Activated naive CD8-positive, alpha-beta T cell treated with anti-CD3 and anti-CD28 coated beads for 36 hours (primary cell): ENCODE measurements at places on chromosomes 1 and 21.

- no peak for DNase-seq
These were observed 98.0 kb downstream of the TGFBR3 start for GRCh38 chr1:91787919-91788318.

GRCh38 chr1:37474697-37475379 is 458 bp downstream of the ZC3H12A start:
- DNase-seq, result peak; percentile 47

DNA sequence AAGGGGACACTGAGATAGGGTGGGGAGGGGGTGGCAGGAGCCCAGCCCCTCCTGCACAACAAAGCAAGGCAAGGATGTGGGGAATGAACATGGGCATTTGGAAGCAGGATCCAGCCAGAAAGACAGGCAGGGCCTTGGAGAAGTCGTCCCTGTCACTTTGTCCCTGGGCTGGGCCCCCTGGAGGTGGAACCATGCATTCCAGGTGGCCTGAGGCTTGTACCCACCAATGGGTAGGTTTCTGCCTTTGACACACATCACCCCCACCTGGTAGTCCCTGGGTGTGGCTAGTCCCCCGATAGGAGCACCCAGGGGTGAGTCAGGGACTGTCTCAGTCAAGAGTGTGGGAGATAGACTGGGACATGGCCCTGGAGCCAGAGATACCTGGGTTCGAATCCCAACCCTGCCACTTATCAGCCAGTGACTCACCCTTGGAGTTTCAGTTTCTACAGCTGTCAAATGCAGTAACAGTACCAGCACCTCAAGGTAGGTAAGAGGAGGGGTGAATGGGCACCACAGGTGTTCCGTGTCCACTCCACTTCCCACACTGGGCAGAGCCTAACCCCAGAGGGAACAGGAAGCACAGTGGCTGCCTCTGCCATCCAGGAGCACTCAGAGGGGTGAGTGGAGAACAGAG is 10.0 kb downstream of the PLA2G2D start:
- DNase-seq, result no peak

DNA sequence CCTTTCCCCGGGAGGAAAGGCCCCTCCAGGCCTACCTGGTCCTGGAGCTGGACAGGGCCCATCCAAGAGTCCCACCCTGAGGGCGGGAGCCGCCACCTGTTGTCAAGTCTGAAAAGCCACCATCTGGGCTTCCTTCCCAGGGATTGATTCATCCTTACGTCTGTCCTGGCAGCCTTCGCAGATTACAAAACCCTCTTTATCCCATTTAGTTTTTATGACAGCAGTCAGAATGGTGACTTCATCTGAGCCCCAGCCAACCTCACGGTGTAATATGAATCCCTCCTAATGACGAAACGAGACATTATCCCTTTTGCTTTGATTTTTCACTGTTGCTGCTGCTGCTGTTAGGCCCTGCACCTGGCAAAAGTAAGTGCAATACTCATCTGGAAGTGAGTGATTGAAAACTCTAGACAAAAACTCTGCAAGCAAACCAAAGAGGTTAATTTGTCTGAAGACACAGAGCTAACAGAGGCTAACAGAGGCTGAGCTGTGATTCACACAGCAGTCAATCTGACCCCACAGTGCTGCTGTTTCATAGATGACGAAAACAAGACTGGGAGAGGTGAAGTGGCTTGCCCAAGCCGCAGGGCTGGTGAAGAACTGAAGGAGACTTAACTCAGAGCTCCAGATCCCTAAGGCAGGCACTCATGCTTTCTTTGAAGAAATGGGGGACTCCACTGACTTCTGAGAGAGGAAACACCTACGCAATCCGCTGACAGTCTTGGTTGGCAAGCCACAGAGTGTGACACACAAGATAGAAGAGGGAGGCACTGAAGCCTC is 30.0 kb upstream of the S100A7 start:
- DNase-seq, result no peak

DNA sequence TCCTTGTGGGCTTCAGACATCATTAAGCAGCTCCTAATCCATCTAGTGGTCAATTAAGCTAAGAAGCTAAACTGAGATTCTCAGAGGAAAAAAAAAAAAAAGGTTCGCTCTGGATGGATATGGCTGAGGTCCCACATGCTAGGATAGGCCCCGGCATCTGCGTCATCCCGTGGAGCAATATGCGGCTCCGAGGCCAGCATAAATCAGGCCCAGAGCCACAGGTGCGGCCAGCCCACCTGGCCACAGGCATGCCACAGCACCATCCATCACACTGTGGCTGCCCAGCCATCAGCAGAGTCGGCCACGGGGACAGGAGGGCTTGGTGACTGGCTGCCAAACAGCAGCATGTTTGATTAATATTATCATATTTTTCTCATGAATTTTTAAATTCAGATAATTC is 106.9 kb upstream of the TIAM1 start:
- no peak for DNase-seq

DNA sequence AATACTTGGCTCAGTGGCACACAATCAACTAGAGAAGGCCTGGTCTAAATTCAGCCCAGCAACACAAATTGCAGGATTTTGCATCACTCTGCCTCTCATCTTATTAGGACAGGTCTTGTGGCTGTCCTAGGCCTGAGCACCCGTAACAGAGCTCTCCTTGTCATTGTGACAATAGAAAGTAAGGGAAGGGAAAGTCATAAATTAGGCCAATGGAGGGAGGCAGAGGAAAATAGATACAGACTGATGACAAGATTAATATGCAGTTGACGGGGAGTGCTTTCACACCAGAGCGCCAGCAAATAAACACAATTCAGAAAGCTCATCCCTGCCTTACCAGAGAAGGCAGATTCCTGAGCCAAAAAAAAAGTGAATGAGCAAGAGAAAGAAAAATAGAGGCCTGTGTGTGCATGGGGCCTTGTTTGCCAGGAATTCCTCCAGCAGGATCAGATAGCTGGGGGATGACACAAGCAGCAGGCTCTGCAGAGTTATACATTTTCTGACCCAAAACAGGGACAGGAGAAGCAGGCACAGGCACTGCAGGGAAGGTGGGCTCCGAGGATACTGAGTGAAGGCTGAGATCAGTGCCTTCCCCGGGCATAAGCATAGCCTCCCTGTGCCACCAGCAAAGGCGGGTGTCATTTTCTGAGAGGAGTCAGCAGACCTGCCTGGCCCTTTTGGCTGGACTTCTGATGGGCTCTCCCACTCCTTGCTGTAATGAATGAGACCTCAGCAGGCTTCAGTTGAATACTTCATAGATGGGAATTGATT is 110.0 kb upstream of the SPAG17 start:
- DNase-seq, result no peak

GRCh38 chr21:37446552-37446951 is 80.0 kb downstream of the DYRK1A start:
- no peak for DNase-seq

GRCh38 chr1:45238846-45239245 is 32.4 kb upstream of the ZSWIM5 start:
- no peak for DNase-seq

DNA sequence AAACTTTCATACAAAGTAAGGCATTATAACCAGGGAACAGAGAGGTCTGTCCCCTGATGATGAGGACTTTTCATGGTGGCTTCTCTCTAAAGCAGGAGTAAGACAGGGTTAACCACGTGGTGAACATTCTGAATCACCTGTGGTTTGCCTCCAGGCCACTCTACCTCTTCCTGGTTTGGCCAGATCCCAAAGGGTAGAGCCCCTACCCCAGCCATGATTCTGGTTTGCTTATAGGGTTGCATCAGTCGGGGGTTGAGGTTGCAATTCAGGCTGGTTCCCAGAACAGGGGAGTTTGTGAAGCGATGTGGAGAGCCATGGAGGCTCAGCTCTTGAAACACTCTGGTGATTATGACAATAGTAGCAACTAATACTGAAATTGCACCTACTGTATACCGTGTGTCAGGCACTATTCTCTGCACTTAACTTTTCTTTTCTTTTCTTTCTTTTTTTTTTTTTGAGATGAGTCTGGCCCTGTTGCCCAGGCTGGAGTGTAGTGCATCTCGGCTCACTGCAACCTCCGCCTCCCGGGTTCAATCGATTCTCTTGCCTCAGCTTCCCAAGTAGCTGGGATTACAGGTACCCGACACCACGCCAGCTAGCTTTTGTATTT is 8.3 kb downstream of the CNR2 start:
- peak; percentile 58 for DNase-seq

- DNase-seq, result no peak
These were observed 495.8 kb upstream of the ADAMTS5 start for GRCh38 chr21:27462726-27463125.

DNA sequence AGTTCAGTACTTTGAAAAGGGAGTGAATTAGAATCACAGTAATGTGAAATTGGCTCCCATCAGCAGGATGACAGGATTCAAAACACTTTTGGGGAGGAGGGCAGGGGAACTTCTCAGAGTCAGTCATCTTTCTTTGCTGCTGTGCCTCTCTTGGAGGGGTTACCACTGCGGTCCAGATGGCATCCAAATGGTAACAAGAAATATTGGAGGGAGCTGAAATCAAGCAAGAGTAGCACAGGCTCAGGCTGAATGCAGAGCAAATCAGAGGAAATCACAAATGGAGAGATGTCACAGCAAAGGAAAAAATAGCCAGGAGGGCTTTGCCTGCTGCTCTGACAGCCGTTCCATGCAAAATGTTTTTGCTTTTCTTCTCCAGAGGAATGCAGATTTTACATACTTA is 75.0 kb upstream of the C8B start:
- no peak for DNase-seq
